GM04504 (cell line): ENCODE measurements at places on chromosomes 12 and 14.

DNA sequence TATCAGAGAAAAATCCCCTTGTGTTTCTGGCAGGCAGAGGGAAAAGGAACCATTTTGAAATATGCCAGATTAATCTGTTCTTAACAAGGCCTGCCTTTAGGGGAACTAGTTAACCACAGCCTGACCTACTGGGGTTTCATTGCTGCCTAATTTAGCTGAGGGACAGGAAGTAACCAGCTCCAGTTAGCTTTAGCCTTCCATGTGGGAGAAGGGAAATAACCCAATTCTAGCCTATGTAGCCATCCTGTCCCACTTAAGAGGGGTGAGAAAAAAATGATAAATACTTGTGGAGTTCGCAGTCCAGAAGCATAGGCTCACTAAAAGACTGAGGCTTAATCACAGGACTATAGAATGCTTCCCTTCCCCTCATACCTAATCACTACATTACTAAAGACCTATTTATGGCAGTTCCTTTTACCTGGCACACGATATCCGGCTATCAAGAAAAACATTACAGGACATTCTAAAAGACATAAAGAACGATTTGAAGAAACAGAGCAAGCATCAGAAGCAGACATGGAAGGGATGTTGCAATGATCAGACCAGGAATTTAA, 22.8 kb downstream of the COX8C start:
- no peak for DNase-seq

DNA sequence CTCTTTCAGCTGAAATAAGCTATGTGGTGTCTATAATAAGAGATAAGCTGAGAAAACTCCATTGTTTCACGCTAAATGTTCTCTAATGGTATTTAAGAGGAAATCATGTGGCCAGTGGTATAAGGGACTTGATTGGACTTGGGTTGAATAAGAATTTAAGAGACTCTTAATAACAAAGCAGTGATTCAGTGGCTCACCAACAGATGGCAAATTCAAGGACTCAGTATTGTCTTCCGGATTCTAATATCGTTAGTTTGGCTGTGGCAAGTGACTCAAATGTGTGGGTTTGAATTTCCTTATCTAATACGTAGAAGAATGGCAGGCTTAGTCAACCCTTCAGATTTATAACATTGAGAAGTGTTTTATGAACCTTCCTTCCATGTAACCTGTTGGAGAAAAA, 49.1 kb upstream of the KCNH3 start:
- DNase-seq = no peak

DNA sequence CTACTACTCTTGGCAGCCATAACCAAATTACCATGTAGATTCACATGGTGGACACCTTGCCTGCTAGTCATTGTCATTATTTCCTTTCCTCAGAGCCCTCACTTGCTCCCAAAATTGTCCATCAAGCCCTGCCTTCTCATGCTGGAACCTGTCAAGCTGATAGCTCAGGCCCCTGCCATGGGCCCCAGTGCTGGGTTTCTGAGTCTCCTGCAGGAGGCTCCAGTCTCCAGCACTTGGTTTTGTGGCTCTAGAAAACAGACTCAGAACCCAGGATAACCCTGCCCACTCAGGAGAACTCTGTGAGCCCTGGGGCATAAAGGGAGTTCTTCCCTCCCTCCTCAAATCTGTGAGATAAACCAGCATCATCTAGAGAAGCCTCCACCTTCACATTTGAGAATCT, 10.8 kb downstream of the KRT71 start:
- DNase-seq = no peak

GRCh38 chr14:54782751-54783659, 119.6 kb downstream of the GCH1 start:
- DNase-seq = no peak

GRCh38 chr12:42953021-42953420, 363.5 kb upstream of the PRICKLE1 start:
- no peak for DNase-seq

- no peak for DNase-seq
Measured at GRCh38 chr14:86501611-86502010, 971.7 kb downstream of the FLRT2 start.

GRCh38 chr12:41699658-41700057, 445.0 kb downstream of the GXYLT1 start:
- no peak for DNase-seq

DNA sequence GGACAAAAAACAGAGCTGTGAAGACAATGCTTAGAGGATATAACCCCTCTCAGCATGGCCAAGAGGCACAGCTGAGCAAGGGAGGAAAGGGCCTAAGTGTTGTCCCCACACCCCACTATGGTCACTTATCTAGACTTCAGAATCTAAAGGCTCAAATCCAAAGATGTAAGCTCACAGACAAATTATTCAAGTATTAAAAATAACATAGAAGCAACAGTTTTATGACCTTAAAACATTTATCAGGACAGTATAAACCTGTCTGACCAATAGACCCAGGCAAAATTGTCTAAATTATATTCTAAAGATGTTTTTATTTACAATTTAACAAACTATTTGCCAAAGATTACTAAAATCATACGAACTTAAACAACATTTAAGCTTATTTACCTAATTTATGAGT, 28.1 kb upstream of the PRICKLE1 start:
- DNase-seq = no peak

GRCh38 chr12:48681399-48681709, 684 bp downstream of the KANSL2 start:
- DNase-seq = peak; percentile 4

GRCh38 chr14:68308726-68309520, 483.9 kb downstream of the ZFP36L1 start:
- DNase-seq = no peak

DNA sequence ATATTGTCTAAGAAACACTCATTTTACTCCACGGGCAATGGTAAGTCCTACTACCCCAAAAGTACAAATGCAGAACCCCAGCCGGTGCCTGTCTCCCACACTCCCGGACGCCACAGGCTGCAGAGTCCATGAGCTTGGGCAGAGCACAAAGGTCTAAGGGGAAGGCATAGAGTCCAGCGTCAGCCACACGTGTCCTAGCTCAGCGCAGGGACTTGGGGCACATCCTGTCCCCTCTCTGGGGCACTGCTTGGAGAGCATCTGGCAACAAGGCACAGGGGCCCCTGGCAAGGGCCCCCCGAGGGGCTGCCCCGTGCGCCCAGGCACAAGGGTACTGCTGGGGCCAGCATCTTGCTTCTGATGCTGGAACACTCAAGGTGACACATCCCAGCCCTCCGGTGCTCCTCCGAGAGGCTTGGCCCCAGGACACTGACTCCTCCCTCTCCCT, 58.4 kb downstream of the BCL11B start:
- DNase-seq = no peak

- peak; percentile 19 for DNase-seq
Measured at GRCh38 chr12:51098611-51099010, 15.2 kb upstream of the CSRNP2 start.

DNA sequence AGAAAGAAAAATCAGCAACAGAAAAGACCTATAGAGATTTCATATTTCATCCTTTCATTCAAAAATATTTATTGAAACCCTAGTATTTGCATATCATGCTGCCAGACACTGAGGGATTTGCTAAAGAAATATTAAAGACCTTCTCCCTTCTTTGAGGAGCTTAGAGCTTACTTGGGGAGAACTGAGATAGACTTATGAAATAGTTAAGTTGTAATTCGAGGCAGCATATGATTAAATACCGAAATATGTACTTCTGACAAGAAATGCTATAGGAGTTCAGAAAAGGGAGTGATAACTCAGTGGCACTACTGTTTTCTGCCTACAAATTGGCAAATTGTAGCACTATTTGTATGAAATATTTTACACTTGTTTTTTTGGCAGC, 59.1 kb downstream of the PLXNC1 start:
- DNase-seq = no peak

- DNase-seq = peak; percentile 98
Measured at GRCh38 chr12:115155665-115156645, 472.0 kb upstream of the TBX3 start.

DNA sequence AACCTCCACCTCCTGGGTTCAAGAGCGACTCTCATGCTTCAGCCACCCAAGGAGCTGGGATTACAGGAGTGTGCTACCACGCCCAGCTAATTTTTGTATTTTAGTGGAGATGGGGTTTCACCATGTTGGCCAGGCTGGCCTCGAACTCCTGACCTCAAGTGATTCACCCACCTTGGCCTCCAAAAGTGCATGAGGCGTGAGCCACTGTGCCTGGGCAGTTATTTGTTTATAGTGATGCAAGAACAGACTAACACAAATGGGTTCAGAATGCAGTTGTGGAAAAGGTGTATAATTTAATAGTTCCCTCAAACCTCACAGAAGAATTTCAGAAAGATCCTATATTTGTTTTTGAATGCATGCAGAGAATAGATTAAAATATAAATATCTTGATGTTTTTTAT, 447.1 kb downstream of the ZFP36L1 start:
- DNase-seq = no peak

DNA sequence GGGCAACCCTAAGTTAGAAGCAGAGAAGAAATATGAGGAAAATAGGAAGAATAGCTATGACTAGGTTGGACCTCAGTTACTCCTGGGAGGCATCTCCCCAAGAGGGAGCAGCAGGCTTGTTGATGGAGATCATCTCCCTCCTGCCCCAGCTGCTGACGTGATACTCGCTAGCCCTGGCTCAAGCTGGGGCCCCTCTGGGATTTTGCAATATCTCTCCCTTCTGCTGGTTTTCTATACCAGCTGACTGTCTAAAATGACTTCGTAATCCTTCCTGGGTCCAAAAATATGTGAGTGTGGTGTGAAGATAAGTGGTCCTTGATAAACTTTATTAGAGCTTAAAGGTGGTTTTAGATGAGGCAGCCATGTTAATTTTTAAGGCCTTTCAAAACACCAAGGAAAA, 4.5 kb upstream of the HECTD4 start:
- no peak for DNase-seq

DNA sequence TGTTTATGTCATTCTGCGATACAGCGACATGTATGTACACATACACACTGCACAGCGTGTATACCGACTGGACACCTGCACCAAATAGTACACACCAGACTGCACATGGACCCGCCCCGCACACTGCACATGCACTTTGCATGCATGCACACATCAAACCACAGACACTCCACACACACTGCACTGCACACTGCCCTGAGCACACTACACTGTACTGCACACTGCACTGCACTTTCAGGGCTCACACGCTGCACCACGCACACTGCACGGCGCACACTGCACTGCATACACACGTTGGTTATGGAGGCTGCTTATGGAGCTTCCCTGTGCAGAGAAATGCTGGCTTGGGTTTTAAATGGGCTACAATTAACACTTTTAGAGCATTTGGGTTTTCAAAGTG, 1.6 kb downstream of the PAPLN start:
- DNase-seq = no peak

- DNase-seq = peak; percentile 3
Measured at GRCh38 chr14:89813617-89814031, 140.9 kb downstream of the EFCAB11 start.

GRCh38 chr12:10853776-10854175, 4.5 kb upstream of the PRR4 start:
- DNase-seq = no peak

GRCh38 chr12:38547586-38547985, 231.0 kb downstream of the ALG10B start:
- no peak for DNase-seq

DNA sequence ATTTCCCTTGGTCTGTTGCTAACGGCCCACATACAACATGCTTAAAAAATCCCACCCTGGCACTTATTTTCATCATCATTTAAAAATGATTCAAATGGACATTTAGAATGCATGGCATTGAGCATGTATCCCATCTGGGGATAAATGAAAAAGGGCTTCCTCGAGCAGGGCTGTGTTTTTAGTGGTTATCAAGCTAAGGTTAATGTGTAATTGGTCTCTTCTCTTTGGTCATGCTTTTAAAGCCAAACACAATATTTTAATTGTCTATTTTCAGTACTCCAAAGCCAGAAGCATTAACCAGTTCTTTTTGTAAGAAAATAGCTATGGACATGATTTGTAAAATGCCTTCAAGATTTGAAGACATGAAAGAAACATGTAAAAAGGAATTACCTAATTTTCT, 1.9 kb upstream of the TRHDE start:
- no peak for DNase-seq

DNA sequence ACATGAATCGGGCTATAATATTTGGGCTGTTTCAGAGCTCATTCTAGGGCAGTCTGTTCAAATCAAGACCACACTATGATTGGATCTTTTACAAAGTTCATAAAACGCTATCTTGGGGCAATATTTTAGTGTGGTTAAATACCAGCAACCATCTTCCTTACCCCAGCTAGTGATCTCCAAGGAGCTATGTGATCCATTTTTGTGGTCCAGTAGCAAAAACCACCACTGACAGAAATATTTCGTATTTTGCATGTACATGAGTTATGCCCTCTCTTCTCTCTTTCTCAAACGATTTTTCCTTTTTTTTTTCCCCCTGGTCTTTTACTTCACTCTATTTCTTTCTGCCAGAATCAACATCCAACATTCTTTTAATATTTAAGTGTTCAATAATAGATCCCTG, 280.6 kb upstream of the KITLG start:
- DNase-seq = no peak

DNA sequence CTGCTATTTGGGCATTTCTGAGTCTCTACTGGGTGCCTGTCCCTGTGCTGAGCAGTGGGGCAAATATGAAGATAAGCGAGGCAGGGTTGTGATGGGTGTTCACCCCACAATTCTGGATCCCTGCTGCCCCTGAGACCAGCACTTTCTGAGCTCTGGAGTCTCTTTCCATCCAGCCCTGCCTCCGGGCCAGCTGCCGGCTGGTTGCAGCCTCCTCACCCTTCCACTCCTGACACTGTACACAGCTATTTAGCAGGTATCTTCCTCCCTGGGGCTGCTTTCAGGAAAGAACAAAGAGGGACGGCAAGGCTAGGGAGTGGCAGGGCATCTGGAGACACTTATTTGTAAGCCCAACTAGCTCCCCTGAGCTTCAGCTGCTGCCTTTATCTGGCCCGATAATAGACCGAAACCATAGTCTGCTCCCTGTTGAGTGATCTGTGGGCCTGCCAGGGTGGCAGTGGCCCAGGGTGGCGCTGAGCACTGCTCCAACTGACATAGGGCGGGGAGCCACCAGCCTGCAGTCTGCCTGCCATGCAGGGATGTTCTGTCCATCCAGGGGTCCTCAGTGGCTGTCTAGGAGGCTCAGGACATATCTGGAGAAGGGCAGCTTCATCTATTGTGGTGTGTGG, 7.6 kb upstream of the KRT80 start:
- no peak for DNase-seq

- DNase-seq = peak; percentile 31
Measured at GRCh38 chr12:113030875-113031525, 25.5 kb upstream of the DTX1 start.

GRCh38 chr12:25500651-25501050, 52.4 kb downstream of the LMNTD1 start:
- no peak for DNase-seq

- DNase-seq = peak; percentile 56
Measured at GRCh38 chr12:22312336-22312735, 22.2 kb downstream of the ST8SIA1 start.

DNA sequence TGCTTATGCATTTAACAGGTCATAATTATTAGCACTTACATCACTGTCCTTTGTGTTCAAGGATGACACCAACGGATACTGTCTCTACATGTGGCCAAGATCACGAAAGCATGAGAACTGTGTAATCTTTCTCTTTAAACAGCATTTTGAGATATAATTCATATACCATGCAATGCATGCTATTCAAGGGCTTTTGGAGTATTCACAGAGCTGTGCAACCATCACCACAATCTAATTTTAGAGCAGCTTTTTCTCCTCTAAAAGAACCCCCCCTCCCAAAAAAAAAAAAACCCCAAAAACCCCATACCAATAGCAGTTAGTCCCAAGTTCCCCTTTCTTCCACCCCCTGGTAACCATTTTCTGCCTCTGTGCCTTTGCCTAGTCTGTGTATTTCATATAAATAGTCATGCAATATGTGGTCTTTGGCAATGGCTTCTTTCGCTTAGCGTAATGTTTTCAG, 60.6 kb downstream of the SPRING1 start:
- no peak for DNase-seq

GRCh38 chr12:93089805-93090569, 160.9 kb upstream of the EEA1 start:
- no peak for DNase-seq
